ENCODE measurements at places on chromosomes 16 and 17.

DNA sequence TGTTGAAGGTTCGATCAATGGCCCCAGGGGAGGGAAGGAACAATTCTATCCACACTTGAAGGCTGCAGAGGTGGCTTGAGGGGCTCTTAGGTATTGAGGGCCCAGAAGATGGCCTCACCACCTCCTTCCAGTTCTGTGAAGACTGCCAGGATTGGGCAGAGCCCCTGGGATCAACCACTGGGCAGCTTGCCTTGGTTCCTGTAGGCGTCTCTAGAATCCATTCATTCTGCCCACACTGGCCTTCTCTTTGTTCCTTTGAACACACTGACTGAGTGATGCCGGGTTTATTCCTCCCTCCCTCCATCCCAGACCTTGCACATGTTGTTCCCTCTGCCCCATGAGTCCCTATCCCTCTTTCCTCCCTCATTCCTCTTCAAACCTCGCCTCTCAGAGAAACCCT lies 50.5 kb downstream of the SYT17 start:
- no peak for DNase-seq

DNA sequence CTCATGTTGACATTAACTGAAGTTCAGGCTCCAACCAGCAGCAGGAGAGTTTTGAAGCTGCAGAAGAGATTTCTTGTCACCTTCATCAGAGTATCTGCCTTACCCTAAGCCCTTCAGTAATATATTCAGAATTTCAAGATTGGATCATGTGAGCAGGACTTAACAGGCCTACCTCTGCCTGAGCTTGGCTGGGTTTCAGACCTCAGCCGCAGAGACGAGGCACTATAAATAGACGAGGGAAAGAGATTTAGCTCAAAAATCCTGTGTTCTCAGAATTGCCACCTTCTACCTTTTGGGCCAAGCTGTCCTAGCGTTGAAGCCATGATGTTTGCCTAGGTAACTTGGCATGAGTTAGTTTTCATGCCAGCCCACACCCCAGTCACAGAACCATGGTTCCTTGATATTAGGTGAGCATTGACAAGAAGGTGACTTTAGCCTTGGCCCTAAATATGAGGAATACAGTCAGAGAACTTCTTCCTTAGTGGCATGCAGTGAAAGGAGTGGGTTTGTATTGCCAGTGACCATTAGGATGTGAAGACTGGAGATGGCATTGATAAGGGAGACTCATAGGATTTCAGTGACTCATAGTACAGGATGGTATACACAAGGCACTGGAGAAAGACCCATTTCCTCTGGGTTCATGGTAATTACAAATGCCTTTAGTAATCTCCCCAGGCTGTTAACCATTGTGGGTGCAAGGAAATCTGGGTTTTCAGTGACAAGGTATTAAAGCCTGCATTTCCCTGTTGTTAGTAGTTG lies 224.3 kb downstream of the MSI2 start:
- no peak for DNase-seq

DNA sequence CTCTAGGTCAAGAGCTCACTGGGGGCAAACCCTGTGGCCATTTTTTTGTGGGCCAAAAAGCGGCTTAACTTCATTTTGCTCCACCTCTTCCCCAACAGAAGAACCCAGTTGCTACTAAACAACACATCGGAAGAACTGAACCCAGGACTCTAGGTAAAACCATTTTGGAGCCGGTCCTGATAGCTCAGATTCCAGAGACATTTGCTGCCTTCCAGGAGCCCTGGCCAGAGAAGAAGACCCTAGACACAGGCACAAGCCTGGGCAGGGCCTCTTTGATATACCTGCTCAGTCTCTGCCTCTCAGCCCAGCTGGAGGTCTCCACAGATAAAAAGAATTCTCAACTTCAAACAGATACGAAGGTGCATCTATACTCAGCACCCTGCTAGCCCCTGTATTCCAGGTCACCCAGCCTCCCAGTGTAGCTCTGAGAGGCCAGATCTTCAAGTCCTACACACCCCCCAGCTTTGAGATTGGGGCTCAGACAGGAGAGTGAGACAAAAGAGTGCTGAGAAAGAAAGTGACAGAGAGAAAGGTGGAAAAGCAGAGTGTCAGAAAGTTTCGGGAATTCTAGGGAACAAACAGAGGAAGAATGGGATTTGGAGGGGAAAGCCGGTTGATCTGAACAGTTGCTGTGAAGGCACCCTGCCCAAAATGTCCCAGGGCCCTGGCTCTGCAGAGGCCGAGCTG lies 6.6 kb upstream of the HOXB9 start:
- no peak for DNase-seq

DNA sequence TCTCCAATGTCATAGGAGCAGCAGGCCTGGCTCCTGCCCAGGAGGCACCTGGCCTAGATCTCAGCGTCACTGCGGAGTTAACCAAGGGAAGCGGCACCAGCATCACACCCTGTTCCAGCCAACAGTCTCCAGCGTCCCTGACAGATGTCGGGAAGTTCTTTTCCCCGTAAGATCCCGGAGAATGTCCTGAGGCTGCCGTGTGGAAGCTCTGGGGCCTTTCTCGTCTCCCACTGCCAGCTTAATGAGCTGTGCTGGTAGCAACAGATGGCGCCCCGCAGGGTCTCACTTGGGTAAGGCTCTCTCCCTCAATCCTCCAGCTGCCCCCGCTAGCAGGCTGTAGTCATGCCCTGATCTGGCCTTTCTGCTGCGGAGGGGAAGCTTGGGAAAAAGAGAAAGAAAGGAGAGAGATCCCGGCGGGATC lies 57.5 kb downstream of the MARCHF10 start:
- peak; percentile 61 for DNase-seq

- DNase-seq = no peak
Observed at GRCh38 chr17:17421346-17422216, 55.2 kb upstream of the MED9 start.

GRCh38 chr17:58679263-58680037 lies 12.4 kb downstream of the TEX14 start:
- no peak for DNase-seq

Measured in muscle of leg (tissue), 16 donors.